ENCODE measurements at places on chromosomes 5 and 9.

- no peak for DNase-seq
These were observed 25.3 kb downstream of the PTGES2 start for GRCh38 chr9:128102196-128102595.

DNA sequence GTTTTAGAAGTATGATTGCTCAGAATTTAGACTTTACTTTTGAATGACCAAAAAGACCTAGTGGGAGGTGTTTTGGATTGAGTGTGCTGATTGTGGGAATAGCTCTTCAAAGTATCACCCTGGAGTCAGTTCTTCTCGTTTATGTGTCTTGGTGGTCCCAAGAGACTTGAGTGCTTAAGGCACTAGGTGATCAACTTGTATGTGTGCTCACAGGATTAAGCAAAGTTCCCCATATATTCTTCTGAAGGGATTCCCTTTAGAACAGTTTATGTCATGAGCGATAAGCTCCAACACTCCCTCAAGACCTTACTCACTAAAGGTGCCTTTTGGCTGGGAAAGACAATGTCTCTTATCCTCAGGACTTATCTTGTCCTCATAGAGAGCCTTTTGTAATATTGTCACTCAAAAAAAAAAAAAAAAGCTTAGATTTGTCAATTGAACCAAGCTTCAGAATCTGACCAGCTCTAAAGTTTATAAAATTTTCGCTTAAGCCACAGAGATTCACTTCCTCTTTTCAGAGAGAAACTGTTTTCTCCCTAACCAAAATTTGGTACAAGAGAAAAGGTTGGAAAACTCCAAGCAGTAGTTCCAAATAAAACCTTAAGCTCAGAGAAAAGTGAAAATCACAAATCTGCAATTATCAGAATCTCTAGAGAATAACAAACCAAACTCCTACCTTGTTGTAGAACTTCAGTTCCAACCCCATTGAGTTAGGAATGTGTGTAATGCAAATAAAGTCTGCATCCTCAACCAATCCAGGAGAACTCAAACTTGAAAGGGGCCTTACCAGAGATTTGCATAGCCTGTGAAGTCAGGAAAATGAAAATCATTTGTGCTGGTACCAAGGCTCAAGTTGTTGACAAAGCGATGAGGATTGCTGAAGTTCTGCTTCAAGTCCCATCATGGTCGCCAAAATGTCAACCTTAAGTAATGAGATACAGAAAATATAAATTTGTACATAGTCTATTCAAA, 40.0 kb upstream of the PDZD2 start:
- no peak for DNase-seq

- no peak for DNase-seq
These were observed 49.1 kb downstream of the MTREX start for GRCh38 chr5:55356896-55357295.

GRCh38 chr5:14665949-14666348, 1.4 kb downstream of the OTULIN start:
- peak; percentile 23 for DNase-seq

DNA sequence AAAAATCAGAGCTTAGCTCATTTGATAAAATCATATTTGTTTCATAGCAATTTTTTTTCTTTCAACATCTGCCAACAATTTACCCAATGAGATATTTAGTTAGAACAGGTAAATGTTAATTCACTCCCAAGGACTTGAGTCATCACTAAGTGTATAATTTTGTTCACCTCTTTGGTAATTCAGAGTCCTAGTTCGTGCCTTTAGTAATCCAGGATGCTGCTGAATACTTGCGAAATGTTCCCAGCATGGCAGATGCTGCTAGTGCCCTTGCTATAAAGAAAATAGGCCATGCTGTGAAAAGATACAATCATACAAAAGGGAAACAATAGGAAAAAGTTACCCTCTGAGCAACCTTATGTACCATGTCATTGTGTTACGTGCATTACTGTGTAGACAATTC, 210.5 kb downstream of the CSNK1G3 start:
- no peak for DNase-seq

DNA sequence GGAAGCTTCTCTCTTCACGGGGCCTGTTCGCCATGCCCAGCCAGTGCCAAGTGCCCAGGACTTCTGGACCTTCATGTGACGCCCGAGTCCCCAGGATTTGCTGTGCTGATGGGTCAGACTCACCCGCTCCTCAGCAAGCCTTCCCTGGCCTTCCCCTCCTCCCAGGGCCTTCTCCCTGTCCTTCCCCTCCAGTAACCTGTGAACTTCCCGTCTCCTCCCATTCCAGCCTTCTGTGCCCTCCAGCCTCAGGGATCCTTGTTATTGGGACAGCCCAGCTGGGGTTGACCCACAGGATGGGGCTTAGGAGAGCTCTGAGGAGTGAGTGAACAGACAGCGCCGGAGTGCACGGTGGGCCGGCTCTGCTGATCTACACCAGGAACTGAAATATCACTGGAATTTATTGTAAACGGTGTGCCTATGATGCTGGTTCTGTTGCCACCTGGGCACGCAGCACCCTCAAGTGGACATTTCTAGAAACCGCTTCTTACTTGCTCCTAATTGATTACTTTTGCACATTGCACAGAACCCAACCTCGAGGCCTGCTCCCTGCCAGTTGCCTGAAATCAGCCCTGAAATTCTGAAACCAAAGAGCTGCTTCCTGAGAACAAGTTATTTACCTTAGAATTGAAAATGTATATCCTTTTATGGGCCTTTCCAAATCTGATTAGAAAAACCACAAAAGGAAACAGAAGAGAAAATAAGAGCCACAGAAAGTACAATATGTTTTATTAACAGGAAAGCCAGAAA, 1.5 kb downstream of the SPAAR start:
- peak; percentile 44 for DNase-seq

- DNase-seq, result no peak
These were observed 176.8 kb downstream of the ISOC1 start for GRCh38 chr5:129271308-129271707.

- DNase-seq, result peak; percentile 77
These were observed 3.6 kb downstream of the SIGMAR1 start for GRCh38 chr9:34633851-34634550.

- DNase-seq, result no peak
These were observed 122.6 kb downstream of the PDE8B start for GRCh38 chr5:77333036-77333435.

- DNase-seq, result peak; percentile 35
These were observed 6.7 kb upstream of the CDH6 start for GRCh38 chr5:31186672-31187267.

DNA sequence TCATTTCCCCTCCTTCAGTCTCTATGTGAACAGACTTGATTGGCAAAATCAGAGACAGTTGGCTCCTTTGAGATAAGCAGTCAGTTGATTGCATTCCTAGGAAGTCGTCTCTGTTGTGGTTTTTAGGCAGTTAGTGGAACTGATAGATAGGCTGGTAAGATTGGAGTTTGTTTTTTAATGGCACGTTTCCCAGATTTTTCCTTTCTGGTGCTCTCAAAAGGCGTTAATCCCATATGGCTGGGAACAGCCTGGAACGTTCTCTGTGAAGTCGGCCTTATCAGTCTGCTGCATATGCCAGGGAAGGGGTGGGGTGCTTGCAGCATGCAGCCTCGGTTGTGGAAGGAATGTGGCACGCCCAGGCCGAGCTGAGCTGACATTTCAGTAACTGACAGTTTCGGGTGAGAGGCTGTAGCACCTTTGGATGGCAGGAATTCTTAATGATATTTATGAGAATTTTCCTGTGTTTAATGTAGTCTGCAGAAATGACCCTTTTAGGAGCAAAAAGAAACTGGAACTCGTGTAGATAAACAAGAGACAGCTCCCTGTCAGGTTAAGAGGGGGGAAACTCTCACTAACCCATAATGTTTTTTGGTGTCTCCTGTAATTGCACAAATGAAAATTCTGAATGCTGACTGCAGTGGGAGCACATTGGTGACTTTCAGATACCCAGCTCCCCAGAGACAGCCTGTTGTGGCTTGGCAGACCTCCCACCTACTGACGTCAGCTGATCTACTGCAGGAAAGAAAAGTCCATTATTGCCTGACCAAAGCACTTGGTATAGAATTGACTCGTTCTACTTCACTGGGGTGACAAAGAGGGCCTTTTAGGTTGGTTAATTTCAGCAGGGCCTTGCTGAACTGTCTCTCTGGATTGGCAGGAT, 6.3 kb downstream of the SPTAN1 start:
- peak; percentile 73 for DNase-seq

DNA sequence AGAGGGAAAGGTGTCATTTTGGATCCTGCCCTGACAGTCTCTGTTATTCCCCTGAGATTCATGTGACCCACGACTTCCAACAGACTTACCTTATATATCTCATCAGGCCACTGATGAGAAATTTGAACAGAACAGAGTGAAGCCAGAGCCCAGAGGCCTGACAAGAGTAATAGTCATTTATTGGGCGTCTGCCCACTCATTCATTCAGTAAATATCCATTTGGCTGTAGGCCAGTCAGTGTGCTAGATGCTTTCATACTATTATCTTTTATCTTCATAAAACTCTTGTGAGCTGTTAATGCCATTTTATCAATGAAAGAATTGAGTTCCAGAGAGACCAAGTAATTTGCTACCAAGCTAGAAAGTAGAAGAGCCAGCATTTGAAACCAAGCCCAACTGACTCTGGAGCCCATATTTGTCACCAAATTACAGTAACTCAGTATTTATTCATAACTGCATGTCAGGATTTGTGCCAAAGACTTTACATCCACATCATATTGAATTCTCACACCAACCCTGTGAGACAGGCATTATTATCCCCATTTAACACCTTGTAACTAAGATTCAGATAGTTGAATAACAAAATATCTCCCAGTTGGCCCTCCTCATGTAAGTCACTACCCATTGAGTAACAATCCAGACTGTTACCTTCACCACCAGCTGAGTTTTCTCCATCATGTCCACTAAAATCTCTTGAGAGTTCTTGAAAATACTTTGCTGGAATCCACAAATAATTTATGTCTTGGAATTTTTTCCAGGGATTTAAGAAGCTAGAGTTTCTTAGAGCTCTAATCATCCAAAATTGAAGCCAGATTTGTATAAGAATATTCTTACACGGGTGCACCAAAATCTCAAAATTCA, 2.5 kb downstream of the PTPDC1 start:
- peak; percentile 8 for DNase-seq

GRCh38 chr9:31519424-31519823, 865.0 kb upstream of the ACO1 start:
- no peak for DNase-seq

DNA sequence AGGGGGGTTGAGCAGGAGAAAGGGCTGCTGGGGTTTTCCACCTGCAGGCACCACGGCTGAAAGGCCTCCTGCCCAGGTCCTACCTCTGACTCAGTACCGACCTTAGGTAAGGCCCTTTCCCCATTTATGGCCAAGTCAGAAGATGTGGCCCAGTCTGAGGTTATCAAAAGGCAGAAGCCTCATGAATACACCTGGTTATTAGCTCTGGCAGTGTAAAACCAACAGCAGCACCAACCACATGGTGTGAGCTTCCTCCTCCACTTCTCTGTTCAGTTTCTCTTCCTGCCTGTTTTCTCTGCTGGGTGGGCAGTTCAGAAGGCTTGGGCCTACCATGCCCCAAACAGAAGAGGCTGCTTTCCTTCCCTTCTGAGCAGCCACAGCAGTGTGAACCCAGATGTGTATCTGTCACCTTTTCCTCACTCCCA, 86.9 kb downstream of the UGCG start:
- DNase-seq, result no peak

- DNase-seq, result no peak
These were observed 51.0 kb upstream of the DPYSL3 start for GRCh38 chr5:147560718-147561331.

- peak; percentile 85 for DNase-seq
These were observed 569.5 kb downstream of the PSAT1 start for GRCh38 chr9:78866207-78867132.

- DNase-seq, result no peak
These were observed 154.1 kb upstream of the PAPPA start for GRCh38 chr9:115999498-115999897.

DNA sequence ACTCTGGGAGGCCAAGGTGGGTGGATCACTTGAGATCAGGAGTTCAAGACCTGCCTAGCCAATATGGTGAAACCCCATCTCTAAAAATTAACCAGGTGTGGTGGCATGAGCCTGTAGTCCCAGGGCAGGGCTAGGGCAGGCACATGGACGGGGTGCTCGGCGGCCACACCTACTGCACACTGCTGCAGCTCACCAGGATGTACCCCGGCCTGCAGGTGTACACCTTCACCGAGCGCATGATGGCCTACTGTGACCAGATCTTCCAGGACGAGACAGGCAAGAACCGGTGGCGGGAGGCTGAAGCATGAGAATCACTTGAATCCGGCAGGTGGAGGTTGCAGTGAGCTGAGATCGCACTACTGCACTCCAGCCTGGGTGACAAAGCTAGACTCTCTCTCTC, 3.2 kb downstream of the ST6GALNAC4 start:
- DNase-seq, result no peak

DNA sequence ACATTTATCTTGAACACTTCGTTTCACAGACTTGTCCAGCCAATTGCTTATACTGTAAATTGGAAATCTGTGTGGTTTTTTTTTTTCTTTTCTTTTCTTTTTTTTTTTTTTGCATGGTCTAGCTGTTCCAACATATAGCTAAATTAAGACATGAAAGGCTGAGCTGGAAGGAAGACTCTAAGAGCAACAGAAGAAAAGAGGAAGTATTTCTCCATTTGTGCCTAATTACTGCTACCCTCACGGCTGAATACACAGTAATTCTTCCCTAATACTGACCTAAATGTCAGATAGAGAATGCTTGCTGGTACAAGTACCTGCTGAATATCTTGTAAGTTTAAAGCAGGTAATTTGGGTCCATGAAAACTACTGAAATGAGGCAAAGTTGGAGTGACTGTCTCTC, 11.0 kb upstream of the HAPLN1 start:
- no peak for DNase-seq

DNA sequence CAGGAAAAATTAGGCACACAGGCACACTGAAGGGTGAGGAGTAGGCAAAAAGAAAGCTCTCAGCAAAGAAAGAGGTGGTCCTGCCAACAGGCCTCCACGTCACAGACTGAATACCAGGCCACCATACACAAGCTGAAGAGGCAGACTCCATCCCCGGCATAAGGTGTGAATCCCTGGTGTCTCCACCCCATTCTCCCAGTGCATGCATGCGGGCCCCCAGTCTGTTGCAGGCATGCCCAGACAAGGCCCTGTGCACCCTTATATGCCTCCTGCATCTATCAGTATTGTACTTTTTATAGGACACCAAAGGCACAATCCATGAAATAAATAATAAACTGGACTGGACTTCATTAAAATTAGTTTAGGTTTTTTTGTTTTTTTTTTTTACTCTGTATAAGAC, 73.1 kb downstream of the RGMB start:
- DNase-seq, result no peak

GRCh38 chr5:177113566-177114424, 19.8 kb upstream of the NSD1 start:
- DNase-seq, result peak; percentile 91

DNA sequence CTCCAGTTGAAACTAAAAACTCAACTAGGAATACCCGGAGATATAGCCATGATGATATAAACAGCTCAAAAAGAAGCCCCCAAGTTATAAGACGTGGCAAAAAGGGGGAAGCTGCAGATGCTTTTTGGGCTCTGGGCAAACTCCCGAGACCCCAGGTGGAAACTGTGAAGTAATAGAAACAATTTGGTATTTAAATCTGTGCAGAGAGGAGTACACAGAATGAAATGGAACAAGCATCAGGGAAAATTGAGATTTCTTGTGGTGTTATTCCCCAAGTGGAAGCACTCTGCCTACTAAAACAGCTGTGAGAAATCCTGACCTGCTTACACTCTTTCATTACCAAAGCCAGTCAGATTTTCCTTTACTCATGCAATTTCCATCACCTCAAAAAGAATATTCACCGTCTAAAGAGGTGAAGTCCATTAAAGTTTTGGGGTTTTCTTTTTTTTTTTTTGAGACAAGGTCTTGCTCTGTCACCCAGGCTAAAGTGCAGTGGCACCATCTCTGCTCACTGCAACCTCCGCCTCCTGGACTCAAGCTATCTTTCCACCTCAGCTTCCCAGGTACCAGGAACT, 23.5 kb downstream of the SAXO1 start:
- no peak for DNase-seq

GRCh38 chr9:104143550-104143910, 49.4 kb downstream of the SMC2 start:
- DNase-seq, result no peak
